PC-3 (cell line): ENCODE measurements at places on chromosomes 7 and 10. TPM values are rescaled to one million over a fixed set of nuclear protein-coding genes. Genes with fewer than 3 reads are reported as not detected.

IMPDH1 gene
- total RNA-seq, result 128 and 142 TPM in 2 replicates

DNA sequence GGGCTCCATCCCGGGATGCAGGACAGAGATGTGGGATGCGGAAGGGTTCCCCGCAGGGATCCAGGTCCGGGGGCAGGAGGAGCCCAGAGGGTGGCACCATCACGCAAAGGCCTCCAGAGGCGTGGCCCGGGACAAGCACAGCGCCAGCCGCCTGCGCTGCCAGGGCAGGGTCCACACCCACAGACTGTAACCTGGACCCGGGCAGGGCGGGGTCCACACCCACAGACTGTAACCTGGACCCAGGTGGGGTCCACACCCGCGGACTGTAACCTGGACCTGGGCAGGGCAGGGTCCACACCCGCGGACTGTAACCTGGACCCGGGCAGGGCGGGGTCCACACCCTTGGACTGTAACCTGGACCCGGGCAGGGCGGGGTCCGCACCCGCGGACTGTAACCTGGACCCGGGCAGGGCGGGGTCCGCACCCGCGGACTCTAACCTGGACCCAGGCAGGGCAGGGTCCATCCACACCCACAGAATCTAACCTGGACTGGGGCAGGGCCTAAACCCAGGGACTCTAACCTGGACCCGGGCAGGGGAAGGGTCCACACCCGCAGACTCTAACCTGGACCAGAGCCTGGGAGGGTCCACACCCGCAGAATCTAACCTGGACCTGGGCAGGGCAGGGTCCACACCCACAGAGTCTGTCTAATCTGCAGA lies 37.5 kb upstream of the SUN1 start:
- no peak overlapping the region for H3K27ac ChIP-seq
- DNase-seq, result no peak
- no peaks in the 10 kb centered on the region for H3K27me3 ChIP-seq
- H3K4me1 ChIP-seq, result no peaks in the 10 kb centered on the region

DNA sequence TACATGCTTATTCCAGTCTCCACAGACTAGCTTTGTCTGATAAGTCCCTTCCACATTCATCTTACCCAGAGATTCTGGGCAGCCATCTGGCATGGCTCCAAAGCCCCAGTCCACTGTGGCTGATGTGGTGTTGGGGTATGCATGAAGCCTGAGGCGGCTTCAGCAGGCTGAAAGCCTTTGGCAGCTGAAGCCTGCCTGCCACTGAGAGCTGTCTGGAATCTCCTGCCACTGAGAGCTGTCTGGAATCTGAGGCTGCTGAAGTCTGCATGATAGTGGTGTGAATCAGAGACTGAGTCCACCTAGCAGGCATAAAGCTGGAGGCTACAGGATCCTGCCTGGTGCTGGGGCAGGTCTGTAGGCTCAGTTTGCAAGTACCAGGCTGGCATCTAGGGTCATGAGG lies 87.1 kb downstream of the DYNC1I1 start:
- no peaks in the 10 kb centered on the region; the same call in 1 of the 2 replicates for H3K4me1 ChIP-seq
- H3K4me3 ChIP-seq, result no peak overlapping the region
- no peaks in the 10 kb centered on the region for H3K27me3 ChIP-seq
- H3K27ac ChIP-seq, result no peak overlapping the region
- DNase-seq, result peak; percentile 31

GRCh38 chr10:55734112-55734511 lies 626.9 kb downstream of the ZWINT start:
- H3K27ac ChIP-seq, result no peak overlapping the region
- H3K27me3 ChIP-seq, result no peaks in the 10 kb centered on the region
- H3K4me1 ChIP-seq, result no peaks in the 10 kb centered on the region

- no peaks in the 10 kb centered on the region for H3K36me3 ChIP-seq
- H3K4me1 ChIP-seq, result no peaks in the 10 kb centered on the region
- peak; percentile 4 for DNase-seq
- H3K27ac ChIP-seq, result no peak overlapping the region
- H3K4me3 ChIP-seq, result no peak overlapping the region
These were observed 51.7 kb downstream of the HSPA12A start for GRCh38 chr10:116690356-116691322.

DNA sequence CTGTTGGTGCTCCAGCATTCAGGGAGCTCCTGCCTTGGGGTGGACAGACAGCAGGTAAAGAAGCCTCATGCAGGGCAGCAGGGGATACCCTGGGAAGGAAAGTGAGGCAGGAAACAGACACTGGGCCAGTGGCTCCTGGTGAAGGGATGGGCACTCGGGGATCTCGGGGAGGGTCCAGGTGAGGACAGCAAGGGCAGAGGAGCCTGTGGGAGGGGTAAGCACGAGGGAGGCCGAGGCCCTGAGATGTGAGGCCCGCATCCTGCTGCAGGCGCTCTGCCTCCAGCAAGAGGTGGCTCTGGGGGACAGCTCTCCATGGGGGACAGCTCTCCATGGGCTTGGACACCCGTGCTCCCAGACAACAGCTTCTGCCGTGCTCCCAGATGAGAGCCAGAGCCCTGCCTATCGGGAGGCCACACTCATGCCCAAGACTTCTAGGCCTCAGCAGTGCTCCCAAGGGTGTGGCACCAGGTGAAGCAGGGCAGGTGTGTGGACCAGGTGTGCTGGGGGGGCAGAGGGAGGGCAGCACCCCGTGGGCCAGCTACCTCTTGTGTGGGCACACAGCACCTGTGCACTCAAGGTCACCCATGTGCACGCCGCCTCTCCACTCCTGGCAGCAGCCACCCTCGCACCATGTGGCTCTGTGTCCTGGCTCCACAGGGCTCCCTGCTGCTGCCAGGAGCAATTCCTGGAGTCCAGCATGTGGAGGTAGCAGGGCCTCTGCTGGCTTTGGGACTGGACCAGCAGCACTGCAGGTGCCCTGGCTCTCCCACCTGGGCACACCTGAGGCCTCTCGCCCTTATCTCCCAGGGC lies 93.6 kb upstream of the INSIG1 start:
- H3K27me3 ChIP-seq, result no peaks in the 10 kb centered on the region
- H3K27ac ChIP-seq, result peak overlapping the region; percentile 97
- peaks cover 35% of the 10 kb centered on the region for H3K4me1 ChIP-seq
- no peak for DNase-seq
- no peak overlapping the region for H3K4me3 ChIP-seq

GRCh38 chr10:36840788-36841187 lies 284.6 kb upstream of the ANKRD30A start:
- H3K4me1 ChIP-seq, result no peaks in the 10 kb centered on the region
- no peak overlapping the region for H3K4me3 ChIP-seq
- DNase-seq, result no peak
- H3K36me3 ChIP-seq, result no peaks in the 10 kb centered on the region
- no peak overlapping the region for H3K27ac ChIP-seq

DNA sequence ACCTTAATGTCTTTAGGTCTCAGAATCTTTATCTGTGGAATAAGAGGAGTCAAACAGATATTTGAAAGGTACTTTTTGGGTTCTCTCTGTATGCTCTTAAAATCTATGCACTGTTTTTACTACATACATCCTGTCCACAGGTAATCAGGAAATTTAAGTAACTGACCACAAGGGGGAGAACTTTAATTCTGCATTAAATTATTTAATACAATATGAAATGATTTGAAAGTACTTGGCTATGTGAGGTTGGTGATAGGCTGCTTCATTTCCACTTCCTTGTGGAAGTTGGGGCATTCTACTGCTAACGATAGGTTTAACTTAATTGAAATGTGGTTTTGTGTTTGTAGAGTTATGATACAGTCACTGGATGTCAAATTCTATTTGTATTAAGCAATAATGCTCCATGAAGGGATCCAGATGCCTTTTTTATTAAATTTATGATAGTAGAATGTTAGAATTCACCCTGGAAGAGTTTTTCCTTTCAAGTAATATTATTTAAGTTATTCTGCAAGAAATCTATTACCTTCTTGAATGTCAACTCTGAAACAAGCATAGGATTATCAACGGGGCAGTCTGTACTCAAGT lies 6.0 kb downstream of the TEX47 start:
- H3K27me3 ChIP-seq, result no peaks in the 10 kb centered on the region
- peak; percentile 60 for DNase-seq
- no peak overlapping the region for H3K27ac ChIP-seq
- no peaks in the 10 kb centered on the region for H3K36me3 ChIP-seq
- H3K4me1 ChIP-seq, result no peaks in the 10 kb centered on the region

- H3K4me1 ChIP-seq, result peaks cover 7% of the 10 kb centered on the region; the same call in 1 of the 2 replicates
- no peak overlapping the region for H3K27ac ChIP-seq
- H3K36me3 ChIP-seq, result no peaks in the 10 kb centered on the region
- no peak overlapping the region for H3K4me3 ChIP-seq
- no peaks in the 10 kb centered on the region for H3K27me3 ChIP-seq
- DNase-seq, result peak; percentile 67
These were observed 24.0 kb downstream of the CCSER2 start for GRCh38 chr10:84352251-84352842.

GRCh38 chr7:23672033-23672432 lies 8.0 kb upstream of the FAM221A start:
- no peaks in the 10 kb centered on the region for H3K4me1 ChIP-seq
- DNase-seq, result no peak
- no peak overlapping the region for H3K4me3 ChIP-seq
- H3K27me3 ChIP-seq, result no peaks in the 10 kb centered on the region
- no peaks in the 10 kb centered on the region for H3K36me3 ChIP-seq
- H3K27ac ChIP-seq, result no peak overlapping the region

DNA sequence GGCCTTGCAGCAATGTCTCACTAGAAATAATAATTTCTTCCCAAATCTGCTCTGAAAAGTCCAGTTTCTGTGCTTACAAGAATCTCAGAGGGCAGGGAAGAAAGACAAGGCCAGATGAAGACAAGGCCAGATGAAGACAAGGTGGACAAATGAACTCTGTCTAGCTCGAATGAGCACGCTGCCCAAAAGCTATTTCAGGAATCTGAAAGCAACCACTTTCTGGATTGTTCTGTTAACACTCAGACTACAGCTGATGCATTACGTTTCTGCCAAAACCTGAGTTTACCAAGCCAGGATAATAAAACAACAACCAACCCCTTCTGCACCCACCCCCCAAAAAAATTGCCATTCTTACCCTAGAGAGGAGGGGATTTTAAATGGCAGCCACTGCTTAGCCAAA lies 1073.6 kb downstream of the SORCS3 start:
- H3K4me3 ChIP-seq, result no peak overlapping the region
- H3K27me3 ChIP-seq, result no peaks in the 10 kb centered on the region
- no peaks in the 10 kb centered on the region for H3K4me1 ChIP-seq
- H3K27ac ChIP-seq, result no peak overlapping the region
- H3K36me3 ChIP-seq, result no peaks in the 10 kb centered on the region
- DNase-seq, result no peak
